ENCODE measurements at places on chromosomes 5 and 9.
A peak's percentile ranks its signal among the peaks of the same experiment; 100 is the strongest.

DNA sequence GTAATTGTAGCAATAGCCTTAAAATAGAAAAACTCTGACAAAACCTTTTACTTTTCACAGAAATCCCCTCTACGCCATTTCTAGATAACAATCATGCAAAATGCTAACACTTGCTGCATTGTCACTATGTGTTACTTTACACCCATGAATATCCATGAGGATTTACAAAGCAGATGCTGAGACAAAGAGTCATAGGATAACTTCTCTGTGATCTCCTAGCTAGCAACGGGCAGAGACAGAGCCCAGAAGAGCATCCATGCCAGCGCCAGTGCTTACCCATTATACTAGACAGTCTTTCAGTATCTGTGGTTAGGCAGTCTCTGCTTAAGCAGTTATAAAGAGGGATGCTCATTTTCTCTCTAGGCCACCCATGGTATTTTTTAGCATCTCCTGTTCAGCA is 474.1 kb downstream of the CAAP1 start:
- DNase-seq: no peak

DNA sequence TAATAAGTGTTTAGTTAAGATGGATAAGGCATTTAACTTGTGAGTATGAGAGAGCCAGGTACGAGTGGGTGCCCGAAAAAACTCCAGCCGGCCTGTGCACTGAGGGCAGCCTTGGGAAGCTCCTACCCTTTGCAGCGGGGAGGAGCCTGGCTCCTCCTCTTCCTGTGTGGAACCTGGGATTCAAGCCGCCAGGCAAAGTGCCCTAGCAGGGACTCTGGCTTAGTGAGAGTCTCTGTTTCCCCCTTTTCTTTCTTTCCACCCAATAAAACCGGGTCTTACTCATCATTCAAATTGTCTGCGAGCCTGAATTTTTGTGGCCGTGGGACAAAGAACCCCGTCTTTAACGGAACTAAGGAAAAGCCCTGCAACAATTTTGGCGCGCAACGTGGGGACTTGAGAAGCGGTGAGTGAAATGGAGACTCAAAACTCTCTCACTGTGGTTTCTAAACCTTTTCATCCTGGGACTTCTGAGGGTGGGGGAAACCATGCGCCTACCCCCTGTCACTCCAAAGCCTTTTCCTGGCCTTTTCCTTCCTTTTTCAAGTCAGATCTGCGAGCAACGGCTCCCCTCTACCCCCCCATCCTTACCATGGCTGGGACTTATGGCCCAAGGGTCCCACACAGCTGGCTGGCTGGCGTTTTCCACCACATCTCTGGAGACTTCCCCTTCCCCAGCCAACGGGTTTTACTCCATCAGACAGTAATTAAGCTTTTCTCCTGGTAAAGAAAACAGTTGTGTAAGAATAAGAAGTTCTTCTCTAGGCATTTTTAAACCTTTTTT is 535.7 kb upstream of the ACO1 start:
- DNase-seq: no peak

DNA sequence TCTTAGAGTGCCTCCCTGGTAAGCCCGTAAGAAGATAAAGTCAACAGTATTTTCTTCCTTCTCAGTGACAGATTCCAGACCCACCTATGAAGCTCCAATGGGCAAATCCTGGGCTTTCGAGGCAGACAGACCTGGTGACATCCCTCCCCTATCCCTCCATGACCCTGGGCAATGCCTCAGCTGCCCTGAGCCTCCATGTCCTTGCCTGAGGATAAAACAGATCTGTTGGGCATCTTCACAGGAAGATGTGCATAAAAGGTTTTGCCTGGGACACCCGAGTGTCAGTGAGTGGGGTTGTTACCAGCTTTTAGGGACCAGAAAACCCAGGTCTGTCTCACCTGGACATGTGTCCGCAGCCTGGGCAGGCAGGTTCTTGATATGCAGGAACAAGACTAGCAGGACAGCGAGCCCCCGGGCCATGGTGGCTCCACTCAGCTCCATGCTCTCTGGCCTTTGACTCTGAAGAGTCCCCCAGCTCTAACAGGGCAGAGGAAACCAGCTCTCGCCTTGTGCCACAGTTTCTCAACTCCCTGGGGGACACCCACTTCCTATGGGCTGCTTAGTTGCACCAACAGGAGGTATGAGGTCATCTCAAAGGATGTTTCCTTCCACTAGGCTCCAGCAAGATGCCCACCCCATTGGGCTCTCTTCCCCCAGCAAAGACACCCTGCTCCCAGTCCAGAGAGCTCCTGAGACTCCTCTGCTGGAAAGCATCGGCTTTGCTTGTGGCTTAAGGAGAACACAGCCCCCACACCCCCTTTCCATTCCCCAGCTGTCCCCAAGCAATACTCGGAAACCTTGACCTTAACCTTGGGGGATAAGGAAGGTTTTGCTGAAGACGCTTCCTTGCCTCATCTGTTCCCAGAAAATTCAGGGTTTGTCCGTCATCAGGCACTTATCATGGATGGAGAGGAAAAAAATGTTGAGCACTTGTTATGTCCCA is at the start of gene FCN1:
FCN1 (minus strand) TSS at position 482 of the 943 bp plus-strand sequence; CDS start at position 441, 41 bp downstream.
- DNase-seq: no peak

DNA sequence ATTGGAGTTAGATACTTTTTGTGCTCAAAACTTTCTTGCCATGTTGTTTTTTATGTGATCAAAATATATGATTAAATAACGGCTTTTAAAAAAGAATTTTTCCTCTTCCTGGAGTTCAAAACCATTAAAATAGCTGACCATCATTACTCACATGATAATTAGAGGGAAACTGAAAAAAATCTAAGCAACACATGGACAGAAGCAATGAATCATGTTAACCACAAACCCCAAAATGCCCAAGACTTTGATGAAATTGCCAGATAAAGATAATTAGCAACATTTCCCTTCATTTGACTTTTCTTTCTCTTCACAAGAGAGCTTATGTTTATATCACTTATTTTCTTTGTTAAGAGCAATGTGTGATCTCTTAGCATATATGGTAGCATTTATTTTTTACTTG is 1294.2 kb downstream of the EFNA5 start:
- DNase-seq: no peak

- DNase-seq: no peak
These were observed 92.9 kb downstream of the ANKRD18A start for GRCh38 chr9:38527503-38527902.

DNA sequence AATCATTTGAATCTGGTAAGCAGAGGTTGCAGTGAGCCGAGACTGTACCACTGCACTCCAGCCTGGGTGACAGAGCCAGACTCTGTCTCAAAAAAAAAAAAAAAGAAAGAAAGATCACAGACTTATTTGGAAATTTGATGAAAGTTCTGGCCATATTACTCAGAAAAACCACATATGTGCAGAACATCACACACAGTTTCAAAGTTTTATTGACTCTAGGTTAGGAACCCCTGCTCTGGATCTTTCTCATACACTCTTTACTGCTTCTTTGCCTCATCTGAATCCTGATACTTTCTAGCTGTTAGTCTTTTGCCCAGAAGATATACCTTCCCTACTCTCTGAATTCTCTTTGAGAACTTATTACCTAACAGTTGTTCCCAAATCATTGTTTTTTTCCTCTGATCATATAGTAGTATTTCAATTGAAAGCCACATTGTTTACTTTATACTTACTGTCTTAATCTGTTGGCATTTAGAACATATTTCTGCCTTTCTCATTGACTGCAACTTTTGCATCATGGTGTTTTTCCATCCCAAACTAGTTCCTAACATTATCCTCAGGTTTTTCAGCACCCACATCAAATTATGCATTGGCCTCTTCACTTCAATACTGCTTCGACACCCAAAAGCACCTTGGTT is 68.7 kb downstream of the LNPEP start:
- no peak for DNase-seq

DNA sequence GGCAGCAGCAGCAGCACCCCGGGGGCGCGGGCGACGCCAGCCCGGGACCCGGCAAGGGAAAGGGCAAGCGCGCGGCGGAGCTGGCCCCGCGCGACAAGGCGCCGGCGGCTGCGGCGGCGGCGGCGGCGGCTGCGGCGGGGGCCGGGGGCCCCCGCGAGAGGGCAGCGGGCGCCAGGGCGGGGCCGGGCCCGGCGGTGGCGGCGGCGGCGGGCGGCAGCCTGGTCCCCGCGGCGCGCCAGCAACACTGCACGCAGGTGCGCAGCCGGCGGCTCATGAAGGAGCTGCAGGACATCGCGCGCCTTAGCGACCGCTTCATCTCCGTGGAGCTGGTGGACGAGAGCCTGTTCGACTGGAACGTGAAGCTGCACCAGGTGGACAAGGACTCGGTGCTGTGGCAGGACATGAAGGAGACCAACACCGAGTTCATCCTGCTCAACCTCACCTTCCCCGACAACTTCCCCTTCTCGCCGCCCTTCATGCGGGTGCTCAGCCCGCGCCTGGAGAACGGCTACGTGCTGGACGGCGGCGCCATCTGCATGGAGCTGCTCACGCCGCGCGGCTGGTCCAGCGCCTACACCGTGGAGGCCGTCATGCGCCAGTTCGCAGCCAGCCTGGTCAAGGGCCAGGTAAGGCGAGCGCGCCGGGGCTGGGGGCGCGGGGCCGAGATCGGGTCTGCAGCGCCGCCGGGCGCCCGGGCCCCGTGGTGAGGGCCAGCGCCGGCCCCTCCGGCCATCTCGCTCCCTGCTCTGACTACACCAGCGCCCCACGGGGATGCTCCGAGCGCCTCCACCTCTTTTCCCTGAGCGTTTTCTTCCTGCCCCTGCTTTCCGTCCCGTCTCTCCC is at the start of gene UBE2QL1:
UBE2QL1 (plus strand) TSS at position 238 of the 843 bp plus-strand sequence; CDS start at position 273, 35 bp downstream.
- no peak for DNase-seq

- no peak for DNase-seq
These were observed 1.7 kb downstream of the ADRA1B start for GRCh38 chr5:159917994-159918393.

DNA sequence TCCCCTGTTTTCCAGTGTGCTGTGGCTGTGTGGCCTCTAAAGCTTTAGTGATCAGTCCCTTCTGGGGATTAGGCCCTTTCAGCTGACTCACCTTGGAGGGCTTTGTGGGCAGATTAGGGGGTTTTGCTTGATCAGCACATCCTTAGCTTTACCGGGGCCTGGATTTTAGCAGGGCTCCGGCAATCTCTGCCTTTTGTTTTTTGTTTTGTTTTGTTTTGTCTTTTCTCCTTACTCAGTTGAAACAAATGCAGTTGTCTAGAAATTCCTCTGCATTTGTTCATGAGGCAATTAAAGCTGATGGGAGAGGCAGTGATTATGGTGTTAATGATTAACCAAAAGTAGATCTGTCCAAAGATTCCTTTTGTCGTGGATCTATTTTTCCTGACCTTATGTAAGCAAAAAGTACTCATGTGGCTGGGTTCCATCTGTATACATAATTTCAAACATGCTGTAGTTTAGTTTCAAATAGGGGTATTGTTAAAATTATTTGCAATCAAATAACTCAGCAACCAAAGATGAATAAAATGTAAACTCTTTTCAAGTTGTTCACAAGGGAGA is 5.2 kb upstream of the TDRD7 start:
- DNase-seq: no peak

DNA sequence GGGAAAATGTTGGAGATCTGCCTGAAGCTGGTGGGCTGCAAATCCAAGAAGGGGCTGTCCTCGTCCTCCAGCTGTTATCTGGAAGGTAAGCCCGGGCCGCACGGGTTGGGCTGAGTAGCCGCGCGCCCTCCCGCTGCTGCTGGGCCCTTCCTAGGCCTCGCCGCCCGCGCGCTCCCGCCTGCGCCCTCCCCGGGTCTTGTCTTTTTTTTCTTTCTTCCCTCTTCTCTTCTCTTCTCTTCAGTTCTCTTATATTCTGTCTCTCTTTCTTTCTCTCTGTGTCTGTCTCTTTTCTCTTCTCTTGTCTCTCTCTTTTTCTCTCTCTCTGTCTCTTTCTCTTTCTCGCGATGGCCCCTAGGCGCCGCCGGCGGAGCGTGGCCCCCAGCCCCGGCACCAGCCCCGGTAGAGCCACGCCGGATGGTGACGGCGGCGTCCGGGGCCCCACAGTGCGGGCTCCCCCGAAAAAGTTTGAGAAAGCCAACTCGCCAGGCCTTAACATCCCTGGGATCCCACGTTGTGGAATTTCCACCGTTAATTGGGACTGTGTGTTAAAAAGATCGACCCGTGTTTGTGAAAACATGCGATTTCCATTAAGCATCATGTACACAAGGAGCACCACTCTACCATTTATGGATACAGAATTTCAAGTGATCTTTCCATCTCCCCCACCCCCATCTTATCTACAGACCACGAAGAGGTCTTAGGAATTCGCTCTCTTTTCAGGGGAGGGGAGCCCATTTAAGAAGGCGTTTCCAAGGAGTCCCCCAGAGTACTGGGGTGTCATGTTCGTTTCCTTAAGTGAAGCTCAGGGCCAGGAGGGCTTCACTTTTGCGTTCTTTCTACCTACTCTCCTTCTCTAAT is 616 bp downstream of the ABL1 start:
- DNase-seq: peak; percentile 8

GRCh38 chr9:111925784-111926183 is 29.2 kb downstream of the UGCG start:
- DNase-seq: no peak

GRCh38 chr9:97855486-97855875 is 2.5 kb downstream of the FOXE1 start:
- DNase-seq: no peak

DNA sequence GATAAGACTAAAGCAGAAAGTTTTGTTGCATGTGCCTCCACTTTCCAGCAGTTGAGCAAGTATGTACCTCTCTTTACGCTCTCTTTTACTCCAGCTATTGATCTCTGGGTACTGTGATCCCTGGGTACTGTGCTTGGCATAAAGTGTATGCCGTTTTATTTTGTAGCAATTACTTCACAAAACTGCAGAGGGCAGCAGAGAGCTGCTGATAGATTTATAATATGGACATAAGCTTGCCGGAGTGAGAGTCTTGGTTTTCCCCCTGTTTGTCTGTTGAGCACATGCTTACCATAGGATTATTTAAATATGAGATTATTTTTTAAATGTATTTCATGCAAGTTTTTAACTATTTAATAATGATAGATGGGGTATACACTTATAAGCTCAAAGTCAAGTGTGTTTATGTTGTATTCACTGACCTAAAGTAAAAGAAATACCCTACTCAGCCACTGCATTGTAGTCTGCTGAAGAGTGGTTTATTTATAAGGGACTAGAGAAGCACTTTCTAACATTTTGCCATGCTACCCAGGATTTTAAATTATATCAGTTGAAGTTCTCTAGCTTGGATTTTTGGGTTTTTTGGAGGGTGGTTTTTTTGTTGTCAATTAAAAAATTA is 13.0 kb downstream of the TTC1 start:
- peak; percentile 19 for DNase-seq
